Stimulated activated CD4-positive, alpha-beta T cell treated with anti-CD3 and anti-CD28 coated beads, Interleukin-1b, Interleukin-23, amount 100 ng/mL, for 48 hours (primary cell): ENCODE measurements at places on chromosomes 2 and 18.

DNA sequence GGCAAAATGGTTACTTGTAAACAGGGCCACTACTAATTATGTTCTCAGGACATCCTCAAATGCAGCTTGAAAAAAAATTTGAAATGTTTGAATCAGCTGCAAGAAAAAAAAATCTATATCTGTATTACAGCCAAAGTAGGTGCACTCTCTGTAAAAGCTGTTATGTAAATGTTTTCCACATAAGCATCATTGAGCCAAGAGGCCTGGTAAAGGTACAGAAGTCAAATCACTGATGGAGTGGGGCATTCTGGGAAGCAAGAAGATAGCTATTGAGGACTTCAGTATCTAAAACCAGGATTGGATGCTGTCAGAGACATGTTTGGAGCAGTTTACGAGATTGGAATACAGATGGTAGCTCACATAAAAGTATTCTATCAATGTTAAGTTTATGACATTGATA lies 80.3 kb downstream of the MAPRE2 start:
- no peak for DNase-seq

- no peak for DNase-seq
Observed at GRCh38 chr2:188318161-188318749, 26.6 kb downstream of the GULP1 start.

GRCh38 chr2:46569061-46569560 lies 89.7 kb downstream of the TMEM247 start:
- no peak for DNase-seq

DNA sequence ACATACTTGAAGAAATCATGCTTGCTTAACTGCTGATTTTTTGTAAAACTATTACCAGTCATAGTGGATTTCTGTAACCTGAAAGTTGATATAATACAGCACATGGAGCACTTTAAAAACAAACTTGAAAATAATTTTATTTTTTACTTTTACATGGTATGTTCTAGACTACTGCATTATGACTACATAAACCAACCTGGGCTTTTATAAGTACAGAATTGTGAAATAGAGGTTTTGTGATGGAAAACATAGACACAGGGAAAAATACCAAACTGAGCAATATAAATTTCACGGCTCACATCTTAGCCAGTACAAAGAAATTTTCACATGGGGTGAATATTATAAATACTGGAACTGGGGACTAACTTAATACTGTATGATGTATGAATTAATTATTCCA lies 59.3 kb upstream of the CTIF start:
- no peak for DNase-seq

GRCh38 chr2:1407950-1408675 lies 5.2 kb upstream of the TPO start:
- DNase-seq, result no peak

DNA sequence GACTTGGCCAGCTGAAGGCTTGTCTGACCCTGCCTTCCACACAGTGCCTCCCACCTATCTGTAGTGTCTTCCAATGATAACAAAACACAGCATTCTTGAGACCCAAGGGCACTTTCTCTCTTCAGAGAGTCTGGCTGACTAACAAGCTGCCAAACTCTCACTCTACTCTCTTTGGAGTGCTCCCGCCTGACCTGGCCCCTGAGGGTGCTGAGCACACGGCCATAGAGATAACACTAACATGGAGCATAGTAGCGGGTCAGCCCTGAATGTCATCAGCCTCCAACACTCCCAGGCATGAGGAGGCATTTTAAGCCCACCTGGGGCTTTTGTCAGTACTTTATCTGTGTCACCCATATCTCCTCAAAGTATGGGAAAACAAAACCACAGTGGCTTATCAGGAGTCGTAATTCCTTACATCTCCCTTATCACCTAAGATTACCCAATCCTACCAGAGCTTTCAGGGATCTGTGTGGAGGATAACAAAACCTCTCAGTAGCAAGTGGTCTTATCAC lies 160.3 kb upstream of the TCF4 start:
- DNase-seq, result no peak

GRCh38 chr2:20962939-20963557 lies 80.8 kb downstream of the APOB start:
- DNase-seq, result peak; percentile 61

DNA sequence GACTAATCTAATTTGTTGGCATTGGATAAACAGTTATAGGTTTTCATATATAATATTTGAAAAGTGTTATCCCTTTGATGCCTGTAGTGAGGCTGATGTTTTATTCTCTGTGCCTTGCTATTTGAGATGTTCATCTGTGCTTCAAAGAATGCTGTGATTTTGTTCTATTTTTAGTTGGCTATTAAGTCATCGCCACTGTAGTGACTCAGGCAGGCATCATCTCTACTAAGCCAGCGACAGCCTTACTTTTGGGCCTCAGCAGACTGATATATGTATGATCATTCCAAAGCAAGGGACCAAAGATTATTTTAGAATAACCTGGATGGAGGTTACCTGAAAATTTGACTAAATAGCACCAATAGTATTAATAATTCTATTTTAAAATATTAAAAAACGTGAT lies 1674.5 kb upstream of the NXPH2 start:
- DNase-seq, result no peak

DNA sequence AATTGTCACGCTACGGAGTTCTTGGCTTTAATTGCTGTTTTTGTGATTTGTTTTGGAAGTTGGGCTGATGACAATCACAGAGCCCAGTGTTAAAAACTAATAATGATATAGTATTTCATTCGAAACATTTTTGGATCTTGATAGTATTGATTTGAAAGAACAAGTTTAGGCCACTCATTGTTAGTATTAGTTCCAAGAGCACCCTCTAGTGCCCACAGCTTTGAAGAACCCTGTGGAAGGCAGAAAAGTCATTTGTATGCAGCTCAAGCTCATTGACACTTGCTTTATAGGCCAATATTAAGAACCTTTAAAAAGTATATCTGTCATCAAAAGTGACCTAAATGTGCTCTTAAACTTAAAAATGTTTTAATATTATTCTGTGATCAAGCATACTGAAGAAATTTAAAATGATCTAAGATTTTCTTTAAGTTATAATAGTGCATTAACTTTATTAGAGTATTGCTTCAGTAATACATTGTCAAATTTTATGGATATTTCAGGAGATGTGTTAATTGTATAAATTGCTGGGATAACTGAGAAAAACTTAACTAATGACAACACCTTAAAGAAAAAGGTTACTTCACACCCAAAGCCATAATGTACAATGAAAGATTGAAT lies 191.0 kb downstream of the GRB14 start:
- DNase-seq, result no peak

DNA sequence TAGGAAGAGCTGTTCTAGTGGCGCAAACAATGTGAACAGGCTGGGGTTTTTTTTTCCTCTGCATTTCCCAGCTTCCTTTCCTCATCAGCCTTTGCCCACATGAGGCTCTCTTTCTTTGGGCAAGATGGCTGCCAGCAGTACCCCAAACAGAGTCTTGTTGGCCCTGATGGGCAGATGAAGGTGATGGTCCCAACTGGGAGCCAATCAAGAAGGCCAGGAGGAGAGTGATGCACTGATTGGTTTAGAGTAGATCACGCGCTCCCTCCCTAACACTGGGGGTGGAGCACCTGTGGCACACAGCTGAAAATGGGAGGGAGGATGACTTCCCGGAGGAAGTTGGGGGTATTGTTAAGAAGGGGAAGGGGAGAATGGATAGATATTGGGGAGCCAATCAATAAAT lies 96.3 kb upstream of the FZD7 start:
- DNase-seq, result no peak

DNA sequence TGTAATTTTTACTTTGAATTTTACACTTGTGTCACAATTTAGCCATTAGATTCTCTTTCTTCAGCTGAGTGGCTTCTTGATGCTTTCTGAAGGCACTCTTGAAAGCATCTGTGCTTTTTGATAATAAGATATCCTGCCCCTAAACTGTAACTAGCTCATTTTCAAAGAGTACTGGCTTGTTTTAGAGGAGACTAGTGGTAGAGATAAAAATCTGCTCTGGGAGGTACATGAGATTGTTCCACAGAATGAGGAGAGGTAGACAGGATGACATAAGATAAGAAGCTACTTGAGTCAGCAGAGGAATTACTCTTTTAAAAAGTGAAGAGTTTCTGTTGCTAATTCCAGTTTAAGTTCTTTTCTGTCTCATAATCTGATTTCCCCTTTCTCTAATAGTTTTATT lies 10.6 kb downstream of the PLEKHB2 start:
- no peak for DNase-seq

GRCh38 chr2:147273628-147274027 lies 571.2 kb upstream of the ACVR2A start:
- no peak for DNase-seq

DNA sequence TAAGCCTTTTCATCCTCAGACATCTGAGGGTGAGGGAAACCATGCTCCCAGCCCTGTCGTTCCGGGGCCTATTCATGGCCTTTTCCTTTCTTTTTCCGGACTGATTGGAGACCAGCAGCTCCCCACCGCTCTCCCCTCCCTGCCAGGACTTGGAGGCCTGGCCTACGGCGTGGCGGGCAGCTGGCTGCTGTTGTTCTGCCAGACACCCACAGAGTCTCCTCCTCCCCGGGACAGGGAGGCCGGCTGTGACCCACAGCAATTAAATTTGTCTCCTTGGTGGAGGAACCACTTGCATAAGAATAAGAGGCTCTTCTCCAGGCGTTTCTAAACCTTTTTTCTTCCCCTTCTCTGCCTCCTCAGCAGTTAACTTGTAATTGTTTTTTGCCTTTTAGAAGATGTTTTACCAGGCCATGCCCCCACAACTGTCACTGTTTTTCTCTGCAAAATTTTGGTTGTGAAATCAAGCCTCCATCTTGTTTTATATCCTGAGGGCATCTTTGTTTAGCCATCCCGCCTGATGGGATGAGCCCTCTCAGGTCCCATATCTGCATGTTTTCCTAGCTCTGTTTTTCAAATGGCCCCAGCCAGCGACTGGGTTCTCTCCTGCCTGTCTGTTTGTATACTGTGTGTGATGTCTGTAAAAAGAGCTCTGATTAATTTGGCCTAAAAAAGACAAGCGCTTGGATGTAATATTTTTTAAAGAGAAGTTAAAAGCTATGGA lies 1060.0 kb upstream of the DDX18 start:
- no peak for DNase-seq

GRCh38 chr2:74959106-74959751 lies 786 bp downstream of the POLE4 start:
- DNase-seq, result no peak

DNA sequence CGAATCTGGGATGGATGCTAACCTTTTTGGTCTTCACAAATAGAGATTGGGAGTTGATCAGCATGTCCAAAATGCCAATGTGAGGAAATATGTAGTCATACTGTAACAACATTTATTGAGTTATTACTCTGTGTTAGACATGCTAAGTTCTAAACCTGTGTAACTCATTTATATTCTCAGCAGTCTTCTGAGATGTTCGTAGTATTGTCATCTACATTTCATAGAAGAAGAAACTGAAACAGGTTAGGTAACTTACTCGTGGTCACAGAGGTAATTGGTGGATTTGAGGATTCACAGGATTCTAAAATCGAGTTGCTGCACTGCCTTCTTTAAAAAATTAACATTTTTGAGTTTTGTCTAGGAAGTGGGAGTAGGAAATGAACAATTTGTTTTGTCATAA lies 162.1 kb downstream of the UBE2E3 start:
- DNase-seq, result no peak

GRCh38 chr2:36169843-36170242 lies 185.7 kb upstream of the CRIM1 start:
- no peak for DNase-seq

DNA sequence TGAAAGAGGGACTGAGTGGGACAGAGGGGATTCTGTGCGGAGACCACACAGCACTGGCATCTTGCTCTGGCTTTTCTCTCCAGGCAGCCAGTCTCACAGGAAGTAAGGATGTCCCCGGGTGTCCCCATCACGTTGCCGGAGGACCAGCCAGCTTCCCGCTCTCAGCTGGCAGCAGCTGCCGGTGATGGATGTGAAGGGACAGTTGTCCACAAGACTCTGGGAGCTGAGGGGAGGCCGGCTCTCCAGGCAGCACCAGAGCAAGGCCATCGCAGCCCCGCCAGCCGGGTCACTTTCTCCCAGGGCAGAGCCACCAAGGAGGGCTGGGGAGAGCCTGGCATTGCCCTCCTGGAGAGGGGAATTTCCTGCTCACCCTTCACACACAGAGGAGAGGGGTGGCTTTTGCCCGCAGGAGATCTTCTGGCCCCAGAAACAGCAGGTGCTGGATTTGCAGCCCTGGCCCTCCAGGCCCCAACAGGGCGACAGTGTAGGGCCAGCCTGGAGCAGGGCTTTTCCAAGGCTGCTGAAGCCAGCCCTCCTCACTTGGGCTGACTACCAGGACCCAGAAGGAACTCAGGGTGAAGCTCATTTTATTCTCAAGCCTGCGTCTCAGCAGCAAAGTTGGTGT lies 24.0 kb upstream of the B3GNT7 start:
- DNase-seq, result no peak

GRCh38 chr2:620004-620403 lies 57.2 kb downstream of the TMEM18 start:
- no peak for DNase-seq

DNA sequence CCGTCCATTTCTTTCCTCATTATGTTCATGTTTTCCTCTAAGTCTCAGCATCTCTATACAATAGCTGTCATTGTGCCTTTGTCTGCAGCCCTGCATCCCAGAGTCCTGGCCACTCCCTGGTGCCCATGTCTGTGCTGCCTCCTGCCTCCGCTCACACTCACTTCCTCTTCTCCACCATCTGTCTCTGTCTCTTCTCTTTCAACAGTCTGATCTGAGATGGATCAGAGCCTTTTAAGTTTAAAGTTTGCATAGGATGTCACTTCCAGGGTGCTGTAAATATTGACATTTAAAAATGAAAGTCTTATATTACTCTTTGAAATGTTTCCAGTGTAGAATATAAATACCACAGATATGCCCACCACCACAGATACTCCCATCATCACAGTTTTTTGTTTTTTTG lies 42.7 kb downstream of the UBE2F start:
- no peak for DNase-seq

DNA sequence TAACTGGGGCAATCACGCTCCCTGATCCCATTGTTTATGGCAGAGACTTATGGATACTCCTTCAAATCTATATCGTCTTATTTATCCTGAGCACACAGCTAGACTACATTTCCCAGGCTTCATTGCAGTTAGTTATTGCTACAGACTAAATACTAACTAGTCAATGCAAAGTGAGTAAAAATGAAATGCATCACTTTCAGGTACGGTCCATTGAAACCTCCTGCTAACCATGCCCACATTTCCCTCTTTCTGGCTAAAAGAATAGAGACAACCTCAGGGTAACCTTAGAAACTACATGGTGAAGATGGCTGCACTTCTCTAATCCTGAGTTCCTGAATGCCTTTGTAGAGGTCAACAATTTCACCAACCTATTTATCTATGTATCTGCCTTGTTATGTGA lies 437.4 kb downstream of the EPHA4 start:
- no peak for DNase-seq

GRCh38 chr2:63669596-63669995 lies 80.8 kb downstream of the MDH1 start:
- DNase-seq, result no peak

GRCh38 chr2:143808166-143808565 lies 678.9 kb downstream of the ARHGAP15 start:
- no peak for DNase-seq

GRCh38 chr2:25085761-25086560 lies 44.1 kb downstream of the EFR3B start:
- no peak for DNase-seq

- DNase-seq, result peak; percentile 5
Observed at GRCh38 chr2:169361706-169362117, 622 bp downstream of the LRP2 start.

- no peak for DNase-seq
Observed at GRCh38 chr2:129457277-129457818, 522.1 kb upstream of the RAB6C start.

- no peak for DNase-seq
Observed at GRCh38 chr2:88628571-88628939, 1.3 kb upstream of the EIF2AK3 start.

- DNase-seq, result no peak
Observed at GRCh38 chr2:38187541-38188011, 111.6 kb upstream of the CYP1B1 start.
